Inflammatory macrophage treated with lipopolysaccharide for 1 hour (primary cell): ENCODE measurements at places on chromosomes 16 and 17.

- DNase-seq, result no peak
Measured at GRCh38 chr17:57776366-57776765, 31.3 kb upstream of the CCDC182 start.

DNA sequence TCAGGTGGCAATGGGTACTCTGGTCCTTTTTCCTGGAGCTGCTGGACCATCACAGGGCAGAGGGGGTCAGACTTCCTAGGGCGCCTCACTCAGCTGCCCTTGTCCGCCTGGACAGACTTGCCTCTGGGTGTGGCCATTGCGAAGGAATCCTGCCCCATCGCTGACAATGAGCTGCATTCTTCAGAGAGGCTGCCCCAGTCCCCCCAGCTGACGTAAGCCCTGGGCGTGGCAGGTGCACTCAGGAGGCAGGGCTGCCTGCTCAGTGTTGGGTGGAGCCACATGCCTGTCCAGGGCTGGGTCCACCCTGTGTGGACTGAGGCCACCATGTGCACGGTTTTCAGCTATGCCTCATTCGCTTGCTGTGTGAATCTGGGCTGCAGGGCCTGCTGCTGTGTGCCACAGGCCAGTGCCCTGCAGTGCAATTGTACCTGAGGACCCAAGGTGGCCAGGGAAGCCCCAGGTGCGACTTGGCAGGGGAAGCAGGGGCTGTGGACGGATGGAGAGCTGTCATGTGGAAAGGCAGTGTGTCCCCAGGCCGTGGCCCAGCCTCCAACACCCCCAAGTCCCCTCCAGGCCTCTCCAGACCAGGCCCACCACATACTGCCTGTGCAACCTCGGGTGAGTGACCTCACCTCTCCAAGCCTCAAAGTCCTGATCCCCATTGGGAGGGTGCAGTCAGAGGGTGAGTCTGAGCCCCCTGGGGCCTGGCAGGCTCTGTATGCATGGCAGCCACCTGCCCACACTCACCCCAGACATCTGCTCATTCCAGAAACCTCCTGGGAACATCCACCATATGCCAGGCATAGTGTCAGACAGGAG, 14.0 kb upstream of the MPRIP start:
- DNase-seq, result no peak

- DNase-seq, result no peak
Measured at GRCh38 chr16:84832488-84833143, 12.8 kb downstream of the CRISPLD2 start.

DNA sequence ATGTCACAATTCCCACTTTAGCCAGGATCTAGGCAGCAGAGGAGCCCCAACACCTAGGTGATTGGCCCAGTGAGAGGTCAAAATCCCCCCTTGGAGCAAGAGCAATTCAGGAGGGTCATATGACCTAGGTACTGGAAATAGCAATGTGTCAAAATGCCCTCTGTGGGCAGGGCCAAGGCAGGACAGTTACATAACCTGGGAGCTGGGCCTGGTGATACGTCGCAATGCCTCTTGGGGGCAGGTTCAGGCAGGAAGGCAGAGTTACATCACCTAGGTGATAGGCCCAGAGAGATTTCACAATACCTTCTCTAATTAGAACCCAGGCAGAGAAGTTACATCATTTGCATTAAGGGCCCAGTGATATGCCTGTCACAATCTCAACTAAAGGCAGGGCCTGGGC, 1906.3 kb downstream of the TP53TG3F start:
- DNase-seq, result no peak

GRCh38 chr17:44204441-44204882, 4.8 kb upstream of the ATXN7L3 start:
- no peak for DNase-seq

DNA sequence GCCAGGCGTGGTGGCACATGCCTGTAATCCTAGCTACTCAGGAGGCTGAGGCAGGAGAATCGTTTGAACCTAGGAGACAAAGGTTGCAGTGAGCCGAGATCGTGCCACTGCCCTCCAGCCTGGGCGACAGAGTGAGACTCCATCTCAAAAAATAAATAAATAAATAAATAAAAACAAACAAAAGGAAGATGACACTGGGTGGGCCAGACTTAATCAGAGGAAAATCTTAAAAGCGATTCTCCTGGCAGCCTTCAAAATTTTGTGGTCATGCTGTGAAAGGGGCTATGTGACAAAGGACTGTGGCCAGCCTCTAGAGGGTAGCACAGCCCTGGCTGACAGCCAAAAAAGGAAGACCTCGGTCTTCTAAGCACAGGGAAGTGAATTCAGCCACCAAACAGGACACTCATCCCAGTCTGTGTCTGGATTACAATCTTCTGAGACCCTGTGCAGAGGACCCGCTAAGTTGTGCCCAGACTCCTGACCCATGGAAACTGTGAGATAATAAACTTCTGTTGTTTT, 391.1 kb downstream of the CNTNAP4 start:
- no peak for DNase-seq

DNA sequence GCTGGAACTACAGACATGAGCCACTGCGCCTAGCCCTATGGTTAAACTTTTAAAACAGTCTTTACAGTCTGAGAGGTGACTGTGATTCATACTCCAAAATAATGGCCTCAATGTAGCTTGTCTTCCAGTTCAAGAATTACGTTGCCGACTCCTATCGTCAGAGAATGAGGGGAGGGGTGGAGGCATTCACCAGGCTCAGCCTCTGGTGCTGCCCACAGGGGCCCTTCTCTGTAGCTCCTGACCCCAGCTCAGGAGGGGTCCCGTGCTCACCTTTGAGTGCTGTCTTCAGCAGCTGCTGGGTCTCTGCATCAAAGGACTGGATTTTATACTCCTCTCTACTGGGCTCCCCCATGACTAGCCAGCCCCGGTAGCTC, 1.2 kb downstream of the MIF4GD start:
- no peak for DNase-seq

- peak; percentile 49 for DNase-seq
Measured at GRCh38 chr16:72444696-72445095, 272.7 kb upstream of the PMFBP1 start.

GRCh38 chr17:81412490-81413093, 17.3 kb downstream of the BAHCC1 start:
- DNase-seq, result no peak

DNA sequence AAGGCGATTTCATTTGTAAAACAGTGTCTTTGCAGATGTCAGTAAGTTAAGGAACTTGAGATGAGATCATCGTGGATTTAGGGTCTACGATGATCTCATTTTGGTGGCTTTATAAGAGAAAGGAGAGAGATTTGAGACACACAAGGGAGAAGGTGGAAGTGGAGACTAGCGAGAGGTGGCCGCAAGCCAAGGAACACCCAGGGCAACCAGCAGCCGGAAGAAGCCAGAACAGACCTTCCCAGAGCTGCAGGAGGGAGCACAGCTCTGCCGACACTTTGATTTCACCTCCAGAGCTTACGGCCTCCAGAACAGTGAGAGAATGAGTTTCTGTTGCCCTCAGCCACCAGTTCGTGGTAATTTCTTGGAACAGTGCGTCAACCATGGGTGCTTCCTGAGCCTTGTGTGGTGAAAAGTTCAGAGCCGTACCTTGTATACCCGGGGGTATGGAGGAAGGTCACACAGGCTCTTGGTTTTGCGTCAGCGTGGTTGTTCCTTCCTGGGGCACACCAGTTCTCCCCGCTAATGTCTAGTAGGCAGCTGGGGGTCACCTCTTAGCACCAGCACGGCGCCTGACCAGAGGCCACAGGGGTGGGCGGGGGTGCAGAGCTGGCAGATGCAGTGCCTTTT, 12.9 kb upstream of the SEC14L1 start:
- DNase-seq, result peak; percentile 60

GRCh38 chr16:54444851-54445458, 158.4 kb upstream of the IRX3 start:
- no peak for DNase-seq

DNA sequence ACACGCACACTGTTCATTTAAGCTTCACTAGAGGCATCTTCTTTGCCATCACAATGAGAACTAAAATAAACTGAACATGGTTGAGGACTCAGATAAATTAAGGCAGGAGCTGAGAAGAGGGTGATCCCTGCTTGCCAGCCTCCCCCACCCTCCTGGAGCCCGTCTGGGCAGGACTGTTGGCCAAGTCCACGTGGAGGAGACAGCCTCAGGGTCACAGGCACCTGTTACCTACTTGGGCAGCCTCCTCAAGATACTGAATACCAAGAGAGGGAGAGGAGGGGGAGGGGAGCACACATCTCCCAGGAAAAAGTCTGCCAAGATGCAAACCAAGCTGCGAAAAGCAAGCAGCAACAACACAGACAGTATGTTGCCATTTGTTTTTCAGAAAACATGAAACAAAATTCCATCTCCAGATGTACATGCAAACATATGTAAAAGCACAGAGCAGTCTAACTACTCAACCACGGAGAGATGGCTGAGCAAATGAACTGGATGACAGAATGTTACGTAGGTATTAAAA, 67.4 kb downstream of the SLC39A11 start:
- DNase-seq, result no peak

DNA sequence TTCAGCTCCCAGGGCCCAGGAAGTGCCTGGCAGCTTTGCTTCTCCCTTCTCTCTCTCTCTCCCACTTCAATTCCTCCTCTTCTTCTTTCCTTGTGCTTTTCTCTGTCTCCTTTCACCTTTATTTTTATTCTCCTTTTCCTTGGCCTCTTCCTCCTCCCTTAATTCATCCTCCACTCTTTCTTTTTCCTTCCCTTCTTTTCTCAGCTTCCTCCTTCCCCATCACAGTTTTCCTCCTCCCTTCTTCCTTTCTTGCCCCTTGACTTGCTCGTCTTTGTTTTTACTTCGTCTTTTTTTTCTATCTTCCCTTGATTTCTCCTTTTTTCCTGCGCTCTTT, 99.4 kb upstream of the LHX1 start:
- no peak for DNase-seq

DNA sequence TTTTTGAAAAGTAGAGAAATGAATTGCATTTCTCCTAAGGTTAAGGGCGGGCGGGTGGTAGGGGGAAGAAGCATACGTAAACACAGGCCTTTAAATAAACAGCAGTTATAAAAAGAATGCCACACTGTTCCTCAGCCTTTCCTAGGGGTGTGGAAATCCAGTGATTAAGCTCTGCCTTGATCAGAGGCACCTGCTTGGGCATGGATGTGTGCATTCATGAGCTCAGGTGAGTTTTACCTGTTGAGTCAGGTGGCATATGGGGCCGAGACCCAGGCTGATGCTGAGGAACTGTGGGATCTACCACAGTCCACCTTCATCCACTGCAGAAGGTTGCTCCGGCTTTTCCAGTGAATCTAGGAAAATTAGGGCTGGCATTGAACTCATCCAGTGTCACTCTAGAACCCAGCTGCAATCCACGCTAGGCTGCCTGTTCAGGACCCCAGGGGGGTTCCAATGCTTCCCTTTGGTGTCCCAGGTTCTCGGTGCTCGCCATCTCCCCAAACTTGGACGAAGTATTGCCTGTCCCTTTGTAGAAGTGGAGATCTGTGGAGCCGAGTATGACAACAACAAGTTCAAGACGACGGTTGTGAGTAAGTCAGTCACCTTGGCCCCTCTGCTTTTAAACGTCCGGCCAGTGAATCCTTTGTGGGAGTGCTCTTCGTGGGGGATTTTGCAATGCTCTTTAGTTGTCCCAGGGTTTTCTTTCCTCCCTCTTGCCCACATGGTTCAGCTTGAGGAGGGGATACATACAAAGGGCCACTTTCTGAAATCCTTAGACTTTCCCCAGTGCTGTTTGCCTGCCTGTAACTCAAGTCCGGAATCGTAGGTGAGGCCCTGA, 72.7 kb downstream of the SDR42E1 start:
- no peak for DNase-seq

DNA sequence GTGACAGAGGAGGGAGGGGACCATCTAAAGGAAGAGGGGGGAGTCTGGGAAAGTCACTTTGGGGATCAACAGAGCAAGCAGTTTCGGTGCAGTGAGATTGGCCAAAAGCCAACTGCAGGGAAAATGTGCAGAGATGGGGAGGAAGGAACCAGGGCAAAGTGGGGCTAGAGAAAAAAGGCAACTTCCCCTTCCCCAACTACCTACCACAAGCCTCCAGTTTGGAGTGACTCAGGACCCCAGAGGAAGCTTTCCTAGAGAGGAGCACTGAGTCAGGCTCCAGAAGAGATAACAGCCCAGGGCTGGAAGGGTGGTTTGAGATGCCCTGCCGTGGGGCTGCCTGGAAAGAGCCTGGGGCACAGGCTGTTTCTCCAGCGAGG, 6.9 kb upstream of the CD300LD start:
- no peak for DNase-seq

GRCh38 chr17:40883626-40884334, 1.3 kb downstream of the KRT20 start:
- no peak for DNase-seq

- no peak for DNase-seq
Measured at GRCh38 chr16:81590714-81591544, 146.3 kb downstream of the CMIP start.

DNA sequence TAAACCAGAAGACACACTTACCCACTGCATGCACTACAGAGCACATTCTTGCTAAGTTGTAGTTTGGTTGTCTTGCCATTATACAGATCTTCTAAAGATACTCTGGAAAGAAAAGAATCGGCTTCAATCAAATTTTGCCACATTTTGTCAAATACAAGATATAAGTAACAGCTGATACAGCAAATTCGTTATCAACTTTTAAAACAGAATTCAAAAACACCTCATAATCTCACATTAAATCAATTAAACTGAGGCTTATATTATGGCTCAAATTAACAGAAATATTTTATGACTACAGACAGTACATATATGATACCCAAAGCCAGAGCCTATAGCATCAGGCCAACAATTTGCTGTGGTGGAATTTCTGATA, 5.4 kb downstream of the DNAJA2 start:
- no peak for DNase-seq

DNA sequence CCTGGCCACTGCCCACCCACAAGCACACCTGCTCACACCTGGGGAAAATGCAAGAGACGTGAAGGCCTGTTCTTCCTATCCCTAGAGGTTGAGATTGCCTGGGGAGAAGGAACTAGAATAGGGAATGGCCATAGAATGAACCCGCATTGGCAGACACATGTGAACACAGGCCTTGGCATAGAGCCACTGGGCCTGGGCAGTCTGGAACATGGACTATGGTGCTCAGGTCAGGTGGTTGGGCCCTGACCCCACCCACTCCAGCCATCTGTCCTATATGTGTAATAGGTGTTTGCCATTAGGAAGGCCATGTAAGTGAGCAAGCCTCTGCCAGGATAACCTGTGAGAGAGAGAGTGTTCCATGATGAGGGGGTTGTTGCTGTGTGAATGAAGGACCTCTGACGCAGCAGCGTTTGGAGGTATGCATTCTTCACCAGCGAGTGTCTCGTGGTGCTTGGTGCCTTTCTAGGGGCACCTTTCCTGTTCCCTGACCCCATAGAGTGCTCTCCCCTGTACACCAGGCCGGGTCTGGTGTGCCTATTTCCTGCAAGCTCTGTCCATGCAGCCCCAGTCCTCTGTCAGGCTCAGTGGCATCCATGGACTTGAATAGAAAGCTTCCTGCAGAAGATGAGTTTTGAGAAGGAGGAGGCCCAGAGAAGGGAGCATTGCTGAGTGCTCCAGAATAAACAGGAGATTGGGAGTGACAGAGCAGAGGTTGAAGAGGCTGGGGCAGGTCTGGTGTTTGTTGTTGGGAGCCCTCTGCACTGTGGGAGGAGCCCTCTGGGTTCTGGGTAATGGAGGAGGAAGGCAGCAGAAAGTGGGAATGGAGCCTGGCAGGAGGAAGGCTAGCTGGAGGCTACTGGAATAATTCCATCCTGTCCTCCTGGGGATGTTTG, 15.6 kb downstream of the CTRL start:
- no peak for DNase-seq

- DNase-seq, result no peak
Measured at GRCh38 chr17:37513711-37514110, 24.0 kb downstream of the DUSP14 start.

- no peak for DNase-seq
Measured at GRCh38 chr17:32484628-32485027, 2.2 kb upstream of the CDK5R1 start.
